ENCODE measurements at places on chromosomes 4 and X. TPM values are rescaled to one million over a fixed set of nuclear protein-coding genes. Genes with fewer than 3 reads are reported as not detected.

Gene OPHN1
- total RNA-seq: 7.8 TPM

Gene REPS2
- total RNA-seq: 3.1 TPM

Gene PF4V1
- total RNA-seq: not detected

DNA sequence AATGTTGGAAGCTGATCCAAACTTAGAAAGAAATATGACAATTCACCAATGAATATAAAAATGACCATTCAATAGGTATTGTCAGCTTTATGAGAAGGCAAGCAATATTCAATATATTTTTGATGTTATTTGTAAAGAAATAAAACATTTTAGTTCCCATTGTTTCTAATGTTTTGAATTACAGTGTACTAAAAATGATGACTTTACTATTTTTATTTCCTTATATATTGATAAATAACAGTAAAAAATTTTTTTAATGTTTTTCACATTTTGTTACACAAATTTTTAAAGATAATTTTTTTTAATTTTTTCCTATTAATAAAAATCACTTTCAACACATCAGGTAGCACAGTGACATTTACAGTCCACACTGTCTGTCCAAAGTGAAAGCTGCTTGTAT lies 565.5 kb upstream of the FAM241A start:
- no peak for DNase-seq

GRCh38 chr4:47122592-47123291 lies 91.4 kb downstream of the GABRB1 start:
- DNase-seq: peak; percentile 66

DNA sequence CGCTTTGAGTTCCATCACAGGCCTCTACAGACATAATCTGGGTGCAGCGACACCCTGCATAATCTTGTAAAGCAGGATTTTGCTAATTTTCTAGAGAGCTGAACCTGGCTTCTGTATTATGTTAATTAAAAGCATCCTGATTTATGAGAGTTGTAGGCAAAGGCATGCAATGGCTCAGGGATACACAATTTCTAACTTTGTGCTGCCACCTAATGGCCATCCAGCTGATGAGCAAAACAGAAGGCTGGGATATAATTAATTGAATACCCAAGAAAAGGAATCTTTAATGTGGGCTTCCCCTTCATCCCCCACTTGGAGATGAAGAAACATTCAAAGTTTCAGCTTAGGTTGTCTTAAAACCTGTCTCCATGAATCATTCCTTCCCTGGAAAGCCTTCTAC lies 78.1 kb downstream of the BMP15 start:
- no peak for DNase-seq

- no peak for DNase-seq
These were observed 901.8 kb downstream of the GLUD2 start for GRCh38 chrX:121949041-121949760.

- DNase-seq: no peak
These were observed 85.4 kb downstream of the FAM13A start for GRCh38 chr4:88971536-88971935.

Data from glutamatergic neuron (in vitro differentiated cells).